ENCODE measurements at places on chromosomes 16 and 17.

- peak; percentile 51 for DNase-seq
Measured at GRCh38 chr17:82065193-82065637, 389 bp downstream of the DUS1L start.

- peak; percentile 51 for DNase-seq
Measured at GRCh38 chr17:30323895-30324319, 9.9 kb downstream of the TMIGD1 start.

DNA sequence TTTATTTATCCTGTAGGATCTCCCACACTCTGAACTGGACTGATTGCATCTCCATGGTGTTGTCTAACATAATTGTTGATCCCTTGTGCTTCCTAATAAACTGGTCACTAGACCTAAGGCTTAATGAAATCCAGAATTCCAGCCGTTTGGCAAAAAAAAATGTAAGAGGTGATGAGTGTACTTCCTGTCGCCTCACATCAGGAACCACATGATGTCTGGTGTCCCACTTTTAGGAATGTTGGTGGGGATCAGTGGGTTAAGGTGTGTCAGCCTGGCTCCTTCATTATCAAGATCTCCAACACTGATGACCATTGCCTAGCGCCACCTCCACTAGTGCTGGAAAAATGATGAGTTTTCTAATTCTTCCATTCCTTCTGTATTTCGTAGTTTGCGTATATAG is 18.6 kb upstream of the LONP2 start:
- DNase-seq, result no peak

DNA sequence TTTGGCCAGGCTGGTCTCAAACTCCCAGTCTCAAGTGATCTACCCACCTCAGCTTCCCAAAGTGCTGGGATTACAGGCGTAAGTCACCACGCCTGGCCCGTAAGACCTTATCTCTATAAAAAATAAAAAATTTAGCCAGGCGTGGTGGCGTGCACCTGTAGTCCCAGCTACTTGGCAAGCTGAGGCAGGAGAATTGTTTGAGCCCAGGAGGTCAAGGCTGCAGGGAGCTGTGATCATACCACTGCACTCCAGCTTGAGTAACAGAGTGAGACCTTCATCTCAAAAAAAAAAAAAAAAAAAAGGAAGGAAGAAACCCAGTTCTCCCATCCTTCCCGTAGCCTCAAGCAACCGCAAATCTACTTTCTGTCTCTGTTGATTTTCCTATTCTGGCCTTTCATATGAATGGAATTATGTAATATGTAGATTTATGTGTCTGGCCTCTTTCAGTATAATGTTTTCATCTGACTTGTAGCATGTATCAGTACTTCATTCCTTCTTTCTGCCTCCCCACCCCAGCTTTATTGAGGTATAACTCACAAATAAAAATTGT is 11.2 kb downstream of the CASC3 start:
- DNase-seq, result no peak

GRCh38 chr16:3950343-3951193 is 70.1 kb upstream of the CREBBP start:
- DNase-seq, result no peak

DNA sequence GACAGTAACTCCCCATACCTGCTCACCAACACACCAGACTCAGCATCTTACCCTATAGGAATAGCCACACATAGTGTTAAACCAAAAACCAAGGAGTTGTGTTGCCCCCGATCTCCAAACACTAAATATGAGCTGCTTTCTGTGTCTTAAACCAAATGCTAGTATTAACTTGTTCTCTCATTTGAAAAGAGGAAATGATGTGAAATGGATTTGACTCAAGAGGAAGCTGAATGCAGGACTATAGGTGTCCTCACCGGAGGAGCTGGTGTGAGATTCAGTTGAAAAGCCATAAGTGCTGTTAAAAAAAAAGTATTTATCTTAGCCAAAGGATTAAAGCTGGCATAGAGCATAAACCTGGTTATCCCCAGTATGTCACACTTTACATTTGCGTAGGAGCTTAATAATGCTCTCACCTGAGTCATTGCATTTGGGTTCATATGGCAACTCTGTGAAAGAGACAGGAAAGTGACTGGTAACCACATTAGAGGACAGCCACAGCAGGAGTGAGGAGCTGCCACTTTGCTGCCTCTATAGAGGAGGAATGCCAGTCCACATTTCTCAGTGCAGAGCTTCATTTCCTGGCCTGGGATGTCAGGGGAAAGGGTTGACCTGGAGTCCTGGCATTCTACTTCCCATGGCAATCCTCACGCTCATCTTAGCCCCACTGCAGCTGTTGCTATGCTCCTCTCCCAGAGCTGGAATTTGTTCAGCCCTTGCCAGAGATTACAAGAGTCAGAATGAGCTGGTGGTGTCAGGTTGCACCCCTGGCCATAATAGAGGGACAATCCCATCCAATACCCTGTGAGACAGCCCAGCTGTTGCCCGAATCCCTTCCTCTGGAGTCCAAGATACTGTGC is 143.3 kb upstream of the ANKFN1 start:
- no peak for DNase-seq

DNA sequence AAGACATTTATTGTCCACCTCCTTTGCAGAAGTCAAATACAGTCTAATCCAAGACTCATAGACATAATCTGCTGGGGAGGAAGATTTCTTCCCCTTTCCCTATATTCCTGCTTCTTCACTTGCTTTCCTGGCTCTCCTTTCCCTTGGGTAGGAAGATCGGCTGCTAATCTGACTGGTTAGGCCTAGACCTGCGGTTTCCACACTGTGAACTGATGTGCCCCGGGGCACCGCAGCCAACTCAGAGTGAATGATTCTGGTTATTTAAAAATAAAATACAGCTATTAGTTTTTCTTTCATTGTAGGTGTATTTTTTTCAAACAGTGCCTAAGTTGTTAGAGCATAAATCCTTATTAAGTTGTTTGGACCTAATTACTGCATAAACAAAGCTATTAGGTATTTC is 78.9 kb downstream of the DNAH3 start:
- no peak for DNase-seq

DNA sequence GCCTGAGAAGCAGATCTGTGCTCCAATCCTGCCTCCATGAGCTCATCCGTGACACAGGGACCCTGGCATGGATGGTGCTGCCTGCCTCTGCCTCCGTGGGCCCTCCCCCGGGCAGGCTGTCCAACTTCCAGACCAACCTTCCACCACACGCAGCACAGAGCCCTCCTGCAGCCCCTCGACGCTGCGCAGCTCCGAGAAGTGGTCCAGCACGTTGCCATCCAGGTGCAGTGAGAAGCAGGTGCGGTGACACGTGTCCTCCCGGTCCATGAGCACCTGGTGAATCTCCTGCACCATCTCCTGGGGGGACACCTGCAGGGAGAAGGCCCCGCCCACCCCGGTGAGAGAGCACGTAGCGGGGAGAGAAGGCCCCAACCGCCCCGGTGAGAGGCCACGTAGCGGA is 8.4 kb downstream of the CLUH start:
- DNase-seq, result no peak

GRCh38 chr17:36858119-36859002 is 78.9 kb upstream of the LHX1 start:
- DNase-seq, result no peak

DNA sequence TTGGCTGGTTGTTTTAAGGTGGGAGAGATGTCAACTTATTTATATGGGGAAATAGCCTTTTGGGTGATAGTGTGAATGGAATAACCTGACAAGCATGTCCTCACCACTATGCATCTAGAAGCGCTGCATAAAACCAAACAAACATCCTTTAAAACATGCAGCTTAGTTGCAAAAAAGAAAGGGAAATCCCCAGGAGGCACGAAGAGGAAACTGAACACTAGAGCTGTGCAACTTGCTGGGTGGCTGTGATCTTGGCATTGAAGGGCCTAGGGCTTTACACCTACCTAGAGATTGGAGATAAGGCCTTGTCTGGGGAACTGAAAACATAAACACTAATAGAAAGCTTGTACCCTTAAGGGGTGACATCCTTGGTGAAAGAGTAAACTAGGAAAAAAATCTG is 7.3 kb downstream of the C16orf54 start:
- no peak for DNase-seq

GRCh38 chr17:77677211-77677610 is 281.3 kb upstream of the TNRC6C start:
- no peak for DNase-seq

- no peak for DNase-seq
Measured at GRCh38 chr16:69865701-69866100, 85.4 kb upstream of the CLEC18A start.

DNA sequence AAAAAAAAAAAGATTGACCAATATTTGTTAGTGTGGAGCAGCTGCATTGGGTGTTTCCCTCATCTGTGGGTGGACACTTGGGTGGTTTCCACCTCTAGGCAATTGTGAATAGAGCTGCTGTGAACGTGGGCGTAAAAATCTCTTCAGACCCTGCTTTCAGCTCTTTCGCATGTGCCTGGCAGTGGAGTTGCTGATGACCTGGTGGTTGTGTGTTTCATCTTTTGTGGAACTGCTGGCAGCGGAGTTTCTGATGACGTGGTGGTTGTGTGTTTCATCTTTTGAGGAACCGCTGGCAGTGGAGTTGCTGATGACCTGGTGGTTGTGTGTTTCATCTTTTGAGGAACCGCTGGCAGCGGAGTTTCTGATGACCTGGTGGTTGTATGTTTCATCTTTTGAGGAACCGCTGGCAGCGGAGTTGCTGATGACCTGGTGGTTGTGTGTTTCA is 21.4 kb downstream of the ZC3H18 start:
- DNase-seq, result peak; percentile 63

DNA sequence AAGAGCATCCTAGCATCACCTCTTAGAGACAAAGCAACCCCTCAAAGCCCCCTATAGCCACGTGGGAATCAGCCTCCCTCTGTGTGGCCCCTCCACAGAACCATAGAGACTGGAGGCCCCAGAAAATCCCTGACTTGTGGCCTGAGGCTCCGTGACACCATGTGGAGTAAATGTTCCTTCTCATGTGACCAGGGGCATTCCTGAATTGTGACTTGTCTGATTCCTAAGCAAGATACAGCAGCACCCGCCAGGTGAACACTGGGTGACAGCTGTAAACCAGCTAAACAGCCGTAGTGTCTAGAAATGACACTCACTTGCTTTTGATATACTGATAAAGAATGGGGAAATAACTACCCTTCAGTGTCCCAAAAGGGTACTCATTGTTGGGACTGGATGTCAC is 79.0 kb downstream of the DYNLRB2 start:
- DNase-seq, result no peak

DNA sequence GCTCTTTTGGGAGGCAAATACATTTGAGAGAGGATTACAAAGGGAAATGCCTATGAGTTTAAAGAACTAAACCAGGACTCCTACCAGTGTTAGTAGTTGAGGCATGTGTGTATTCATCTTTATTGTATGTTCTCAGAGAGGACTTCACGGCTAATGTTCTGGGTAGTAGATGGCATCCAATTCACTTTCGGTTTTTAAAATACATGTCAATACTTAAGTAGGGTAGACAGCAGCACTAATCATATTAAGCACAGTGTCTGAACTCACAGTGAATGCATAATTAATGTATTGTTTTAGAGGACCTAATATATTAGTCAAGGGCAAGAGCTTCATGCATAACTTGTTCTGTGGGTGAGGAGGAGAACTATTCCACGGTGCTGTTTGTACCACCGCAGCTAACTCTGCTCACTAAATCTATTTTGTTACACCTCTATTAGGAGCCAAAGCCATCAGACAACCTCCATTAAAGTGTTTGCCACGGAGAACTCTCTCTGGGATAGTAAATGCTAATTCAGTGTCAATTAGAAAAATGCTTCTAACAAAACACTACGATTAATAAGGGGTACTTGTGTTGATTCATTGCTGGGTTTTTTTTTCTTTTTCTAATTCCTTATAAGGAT is 56.3 kb downstream of the COX10 start:
- no peak for DNase-seq

GRCh38 chr16:79767421-79768275 is 167.1 kb upstream of the MAF start:
- DNase-seq, result no peak

DNA sequence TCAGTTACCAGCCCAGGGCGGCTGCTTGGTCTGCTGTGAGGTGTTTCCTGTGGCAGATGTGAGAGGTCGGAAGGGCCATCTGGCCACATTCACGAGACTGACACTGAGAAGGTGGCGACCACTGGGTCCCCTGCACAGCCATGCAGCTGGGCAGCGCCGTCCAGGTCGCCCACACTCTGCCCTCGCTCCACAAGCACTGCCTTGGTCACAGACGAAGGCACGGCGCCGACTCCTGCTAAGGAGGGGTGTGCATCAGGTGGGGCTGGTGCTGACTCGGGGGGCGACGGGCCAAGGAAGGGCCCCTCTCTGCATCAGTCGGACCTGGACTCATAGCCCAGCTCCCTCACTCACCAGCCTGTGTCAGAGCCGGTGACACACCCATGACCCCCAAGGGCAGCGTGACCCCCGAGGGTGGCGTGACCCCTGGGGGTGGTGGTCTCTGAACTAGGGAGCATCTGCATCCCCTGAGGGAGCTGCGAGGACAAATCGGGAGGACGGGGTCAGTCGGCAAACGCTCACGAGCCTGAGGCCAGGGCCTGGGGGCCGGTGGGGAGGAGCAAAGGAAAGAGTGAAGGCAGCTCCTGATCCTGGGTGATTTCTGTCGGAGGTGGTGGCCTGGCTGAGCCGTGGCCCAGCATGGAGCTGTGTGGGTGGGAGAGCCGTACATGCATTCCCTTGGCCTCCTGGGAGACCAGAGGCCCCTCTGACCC is 30.4 kb downstream of the NME3 start:
- DNase-seq, result no peak

GRCh38 chr16:88669980-88670379 is 7.1 kb upstream of the MVD start:
- no peak for DNase-seq

DNA sequence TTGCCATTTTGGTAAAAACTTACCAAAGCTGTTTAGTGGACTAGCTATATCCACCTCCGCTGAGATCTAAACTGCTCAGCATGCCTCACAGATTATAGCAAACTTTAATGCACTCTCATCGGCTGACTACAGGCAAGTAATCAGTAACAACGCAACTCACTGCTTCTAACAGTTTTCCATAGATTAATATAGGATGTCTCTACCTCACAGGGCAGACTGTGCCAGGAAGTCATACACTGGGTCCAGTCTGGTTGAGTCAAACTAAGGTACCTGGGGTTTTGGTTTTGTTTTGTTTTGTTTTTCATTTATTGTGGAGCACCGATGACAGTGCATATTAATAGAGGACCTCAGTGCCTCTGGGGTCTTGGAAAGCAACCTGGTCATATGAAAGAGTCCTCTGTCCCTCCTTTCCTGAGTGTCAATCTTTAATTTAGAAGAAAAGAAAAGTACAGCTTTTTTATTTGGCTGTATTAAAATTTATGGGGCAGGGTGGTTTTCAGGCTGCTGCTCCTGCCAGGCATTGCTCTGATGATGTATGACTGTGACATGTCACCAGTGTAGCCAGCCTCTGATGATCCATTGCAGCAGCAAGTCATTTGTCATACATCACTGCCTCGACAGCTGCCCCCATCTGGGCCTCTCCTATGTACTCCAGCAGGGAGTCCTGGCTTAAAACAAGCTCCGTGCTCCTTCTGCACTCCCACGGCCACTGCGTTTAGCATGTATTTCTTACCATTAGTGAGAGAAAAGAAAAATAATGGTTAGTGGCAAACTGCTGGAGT is 854.1 kb downstream of the KCNJ2 start:
- DNase-seq, result no peak

- no peak for DNase-seq
Measured at GRCh38 chr17:70166615-70167014, 2.7 kb upstream of the KCNJ2 start.
